ENCODE measurements at places on chromosomes 1 and 21. TPM values are rescaled to one million over a fixed set of nuclear protein-coding genes. Genes with fewer than 3 reads are reported as not detected.

Gene S100A2
- total RNA-seq: 12.9 TPM

Gene NUF2
- 23.7 TPM for total RNA-seq

Gene CELA2B
- total RNA-seq: not detected

Gene TMIGD3
- total RNA-seq: not detected

Gene CFHR5
- not detected for total RNA-seq

Gene PAQR7
- total RNA-seq: 18.4 TPM

GRCh38 chr1:82177192-82177591 lies 376.5 kb downstream of the ADGRL2 start:
- H3K4me1 ChIP-seq: no peaks in the 10 kb centered on the region
- no peak overlapping the region for H3K27ac ChIP-seq
- no peaks in the 10 kb centered on the region for H3K36me3 ChIP-seq

GRCh38 chr1:245541369-245541768 lies 386.6 kb downstream of the KIF26B start:
- peaks cover 6% of the 10 kb centered on the region for H3K36me3 ChIP-seq
- H3K27ac ChIP-seq: no peak overlapping the region
- no peak overlapping the region for H3K4me3 ChIP-seq
- peaks cover 5% of the 10 kb centered on the region for H3K27me3 ChIP-seq
- DNase-seq: no peak

- no peak for DNase-seq
- no peak overlapping the region for H3K27ac ChIP-seq
- H3K4me3 ChIP-seq: no peak overlapping the region
- peaks cover 24% of the 10 kb centered on the region for H3K27me3 ChIP-seq
Observed at GRCh38 chr1:161274874-161275273, 16.3 kb downstream of the PCP4L1 start.

- no peak for DNase-seq
- H3K4me3 ChIP-seq: no peak overlapping the region
- H3K27ac ChIP-seq: no peak overlapping the region
- no peaks in the 10 kb centered on the region for H3K36me3 ChIP-seq
- no peaks in the 10 kb centered on the region for H3K4me1 ChIP-seq
- peaks cover 5% of the 10 kb centered on the region for H3K27me3 ChIP-seq
Observed at GRCh38 chr21:41232013-41232412, 64.1 kb downstream of the BACE2 start.

DNA sequence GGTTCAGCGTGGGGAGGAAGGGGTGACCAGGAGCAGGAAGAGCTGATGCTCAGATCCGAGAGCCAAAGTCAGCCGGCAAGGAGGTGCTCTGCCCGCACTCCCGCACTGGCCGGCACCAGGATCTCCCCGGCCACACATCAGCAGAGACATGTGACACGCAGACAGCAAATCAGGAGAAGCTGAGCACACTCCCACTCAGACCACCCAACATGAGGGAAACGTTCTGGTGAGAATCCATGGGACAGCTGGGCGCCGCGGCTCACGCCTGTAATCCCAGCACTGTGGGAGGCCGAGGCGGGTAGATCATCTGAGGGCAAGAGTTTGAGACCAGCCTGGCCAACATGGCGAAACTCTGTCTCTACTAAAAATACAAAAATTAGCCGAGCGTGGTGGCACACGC lies 18.6 kb upstream of the PTTG1IP start:
- H3K4me1 ChIP-seq: no peaks in the 10 kb centered on the region
- H3K36me3 ChIP-seq: no peaks in the 10 kb centered on the region
- no peak for DNase-seq
- H3K27ac ChIP-seq: no peak overlapping the region
- no peak overlapping the region for H3K4me3 ChIP-seq
- peaks cover 18% of the 10 kb centered on the region for H3K27me3 ChIP-seq

DNA sequence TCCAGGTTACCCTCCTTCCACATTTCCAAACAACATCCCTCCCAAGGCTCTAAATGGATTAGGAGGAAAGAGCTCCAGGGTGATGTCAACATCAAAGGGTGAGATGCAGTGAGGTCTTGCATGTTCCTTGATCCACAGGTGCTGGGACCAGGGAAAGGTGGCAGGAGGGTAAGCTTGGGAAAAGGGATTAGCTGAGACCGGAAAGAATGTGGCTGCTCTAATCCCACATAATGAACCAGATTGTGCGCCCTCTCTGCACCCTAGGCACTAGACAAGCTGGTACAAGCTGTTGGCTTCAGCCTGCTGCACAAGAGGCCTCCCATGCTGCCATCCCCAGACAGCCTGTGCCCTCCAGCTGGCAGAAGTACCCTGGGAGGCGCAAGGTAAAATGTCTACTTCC lies 34.9 kb downstream of the PLXNA2 start:
- no peak for DNase-seq
- H3K27ac ChIP-seq: no peak overlapping the region

- peaks cover 11% of the 10 kb centered on the region for H3K36me3 ChIP-seq
- H3K27ac ChIP-seq: peak overlapping the region; percentile 100
- peaks cover 63% of the 10 kb centered on the region for H3K4me1 ChIP-seq
- peaks cover 12% of the 10 kb centered on the region for H3K27me3 ChIP-seq
- peak overlapping the region; percentile 97 for H3K4me3 ChIP-seq
Observed at GRCh38 chr1:113931451-113931851, 2.3 kb downstream of the HIPK1 start.

GRCh38 chr1:28073867-28074266 lies 14.5 kb downstream of the EYA3 start:
- peaks cover 5% of the 10 kb centered on the region for H3K36me3 ChIP-seq
- no peak for DNase-seq
- no peak overlapping the region for H3K27ac ChIP-seq
- H3K4me3 ChIP-seq: no peak overlapping the region

- no peak overlapping the region for H3K4me3 ChIP-seq
- DNase-seq: no peak
- H3K27ac ChIP-seq: no peak overlapping the region
- H3K36me3 ChIP-seq: no peaks in the 10 kb centered on the region
Observed at GRCh38 chr1:167678422-167678821, 43.4 kb upstream of the MPZL1 start.

DNA sequence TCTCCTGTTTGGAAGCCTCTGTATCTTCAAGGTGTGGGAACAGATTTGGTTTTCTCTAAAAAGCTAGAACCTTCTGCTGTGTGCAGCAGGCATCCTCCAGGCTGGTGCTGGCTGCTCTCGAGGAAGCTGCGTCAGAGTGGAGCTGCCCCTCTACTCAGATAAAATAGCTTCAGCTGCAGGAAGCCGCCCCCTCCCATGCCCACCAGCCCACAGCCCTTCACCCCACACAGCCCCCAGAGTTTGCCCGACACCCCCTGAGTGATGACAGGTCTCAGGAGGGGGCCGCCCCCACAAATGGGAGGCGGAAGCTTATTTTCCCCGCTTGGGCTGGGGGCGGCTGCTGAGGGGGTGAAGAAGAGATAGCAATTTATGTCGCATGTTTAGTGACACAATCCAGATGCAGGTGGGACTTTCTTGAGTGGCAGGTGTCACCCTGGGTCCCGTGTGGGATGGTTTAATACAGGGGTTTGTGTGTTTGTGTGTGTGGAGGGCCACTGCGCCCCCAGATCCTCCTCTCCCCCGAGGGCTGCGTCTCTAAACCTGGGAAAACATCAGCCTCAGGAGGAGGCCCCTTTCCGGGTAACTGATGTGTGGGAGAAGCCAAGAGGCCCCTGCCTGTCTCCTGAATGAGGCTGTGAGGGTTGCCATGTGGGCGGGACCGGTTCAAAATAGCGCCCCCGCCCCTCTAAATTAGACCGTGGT lies 55.4 kb downstream of the STUM start:
- peak overlapping the region; percentile 81 for H3K4me3 ChIP-seq
- peaks cover 13% of the 10 kb centered on the region for H3K27me3 ChIP-seq
- no peak overlapping the region for H3K27ac ChIP-seq
- no peak for DNase-seq
- H3K4me1 ChIP-seq: peaks cover 35% of the 10 kb centered on the region

GRCh38 chr1:48704736-48705135 lies 72.0 kb downstream of the BEND5 start:
- H3K4me3 ChIP-seq: no peak overlapping the region
- H3K27ac ChIP-seq: no peak overlapping the region
- no peaks in the 10 kb centered on the region for H3K4me1 ChIP-seq

DNA sequence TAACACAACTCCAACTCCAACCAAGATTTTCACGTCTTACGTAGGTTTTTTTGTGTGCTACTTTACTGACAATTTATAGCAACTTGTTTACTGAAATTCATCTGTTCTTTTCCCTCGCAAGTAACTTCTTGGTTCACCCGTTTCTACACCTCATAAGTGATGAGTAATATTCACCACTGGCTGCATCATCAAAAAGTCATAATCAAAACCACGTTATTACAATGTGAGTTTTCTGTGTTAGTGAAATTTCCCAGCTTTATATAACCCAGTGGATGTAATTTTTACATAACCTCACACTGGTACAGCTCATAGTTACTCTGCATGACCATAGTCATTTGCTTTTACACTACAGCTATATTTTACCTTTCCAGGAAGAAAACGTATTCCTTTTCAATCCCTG lies 401.1 kb upstream of the LYPLAL1 start:
- DNase-seq: peak; percentile 24
- no peak overlapping the region for H3K27ac ChIP-seq
- H3K36me3 ChIP-seq: no peaks in the 10 kb centered on the region
- H3K4me3 ChIP-seq: no peak overlapping the region
- peaks cover 9% of the 10 kb centered on the region for H3K4me1 ChIP-seq

DNA sequence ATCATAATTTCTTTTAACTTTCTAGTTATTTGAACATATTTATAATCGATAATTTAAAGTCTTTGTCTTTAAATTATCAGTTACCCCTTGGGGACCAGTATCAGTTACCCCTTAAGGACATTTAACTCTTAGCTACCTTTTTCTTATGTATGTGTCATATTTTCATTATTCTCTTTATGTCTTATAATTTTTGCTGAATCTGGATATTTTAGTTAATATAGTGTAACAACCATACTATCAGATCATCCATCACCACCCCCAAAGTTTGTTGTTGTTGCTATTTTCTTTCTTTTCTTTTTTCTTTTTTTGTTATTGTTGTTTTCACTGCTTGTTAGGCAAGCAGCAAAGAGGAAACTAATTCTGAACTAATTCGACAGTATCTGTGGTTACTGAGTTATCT lies 57.0 kb upstream of the TNFSF18 start:
- H3K27me3 ChIP-seq: no peaks in the 10 kb centered on the region
- no peak overlapping the region for H3K4me3 ChIP-seq
- no peak overlapping the region for H3K27ac ChIP-seq
- DNase-seq: no peak

GRCh38 chr1:155210314-155211104 lies 2.0 kb downstream of the MTX1 start:
- no peak for DNase-seq
- H3K4me3 ChIP-seq: peak overlapping the region; percentile 94
- peaks cover 4% of the 10 kb centered on the region for H3K36me3 ChIP-seq
- peak overlapping the region; percentile 99 for H3K27ac ChIP-seq
- peaks cover 35% of the 10 kb centered on the region for H3K4me1 ChIP-seq

DNA sequence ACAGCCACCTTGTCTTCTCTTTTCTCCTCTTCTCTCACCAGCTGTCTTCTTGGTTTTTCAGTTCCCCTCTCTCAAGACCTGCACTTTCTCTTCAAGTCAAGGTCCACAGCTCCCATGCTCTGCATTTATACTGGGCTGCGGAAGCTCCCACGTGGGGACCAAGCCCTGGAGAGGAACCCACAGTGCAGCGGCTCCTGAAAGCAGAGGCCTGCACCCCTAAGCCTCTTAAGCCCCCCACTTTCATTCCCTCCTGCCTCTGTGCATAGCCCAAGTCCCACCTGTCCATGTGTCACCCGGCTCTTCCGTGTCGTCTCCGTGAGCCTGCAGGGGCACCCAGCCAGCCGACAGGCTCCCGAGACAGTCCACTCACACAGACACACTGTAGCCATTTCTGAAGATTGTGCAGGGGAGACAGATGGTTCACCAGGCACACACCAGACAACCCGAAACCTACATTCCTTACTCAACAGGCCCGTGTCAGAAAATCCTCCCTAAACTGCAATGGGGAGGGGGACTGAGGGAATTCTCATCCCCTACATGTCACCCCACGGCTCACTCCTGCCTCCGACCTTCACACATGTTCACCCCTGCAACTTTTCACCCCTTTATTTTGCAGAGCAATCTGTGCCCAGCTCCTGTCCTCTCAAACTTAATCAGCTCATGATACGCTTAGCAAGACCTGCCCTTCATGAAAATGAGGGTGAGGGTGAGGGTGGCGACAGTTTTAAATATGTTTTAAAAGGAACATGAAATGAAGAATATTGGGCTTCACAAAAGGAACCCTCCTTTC lies 6.3 kb downstream of the MX2 start:
- no peak overlapping the region for H3K4me3 ChIP-seq
- H3K4me1 ChIP-seq: peaks cover 2% of the 10 kb centered on the region
- H3K27ac ChIP-seq: no peak overlapping the region
- peaks cover 24% of the 10 kb centered on the region for H3K27me3 ChIP-seq

DNA sequence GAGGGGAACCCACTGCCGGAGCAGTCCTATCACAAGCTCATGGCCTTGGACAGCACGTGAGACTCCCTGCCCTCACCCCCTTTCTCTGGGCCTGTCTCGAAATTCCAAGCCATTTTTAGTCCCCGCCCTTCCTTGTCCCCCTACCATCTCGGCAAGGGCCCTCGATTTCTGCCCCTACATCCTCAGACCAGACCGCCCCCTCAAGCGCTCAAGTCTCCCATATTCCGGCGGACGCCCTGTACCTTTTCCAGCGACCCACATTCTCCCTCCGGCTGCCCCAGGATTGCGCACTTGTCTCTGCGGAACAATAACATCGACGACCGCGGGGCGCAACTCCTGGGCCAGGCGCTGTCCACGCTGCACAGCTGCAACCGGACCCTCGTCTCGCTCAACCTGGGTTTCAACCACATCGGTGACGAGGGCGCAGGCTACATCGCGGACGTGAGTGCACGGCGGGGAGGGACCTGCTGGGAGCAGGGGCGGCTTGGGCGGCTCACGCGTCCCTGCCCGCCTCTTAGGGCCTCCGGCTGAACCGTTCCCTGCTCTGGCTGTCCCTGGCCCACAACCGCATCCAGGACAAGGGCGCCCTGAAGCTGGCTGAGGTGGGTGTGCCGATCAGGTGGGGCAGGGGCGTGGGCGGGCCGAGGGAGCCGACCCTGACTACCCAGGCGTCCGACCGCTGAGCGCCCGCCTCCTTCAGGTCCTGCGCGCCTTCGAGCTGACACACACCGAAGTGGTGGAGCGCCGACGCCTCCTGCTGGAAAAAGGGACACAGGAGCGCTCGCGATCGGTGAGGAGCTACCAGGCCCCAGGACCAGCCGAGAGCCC lies 7.0 kb downstream of the LRRC71 start:
- peaks cover 40% of the 10 kb centered on the region for H3K4me1 ChIP-seq
- H3K36me3 ChIP-seq: no peaks in the 10 kb centered on the region
- peak; percentile 64 for DNase-seq
- peak overlapping the region; percentile 64 for H3K4me3 ChIP-seq

DNA sequence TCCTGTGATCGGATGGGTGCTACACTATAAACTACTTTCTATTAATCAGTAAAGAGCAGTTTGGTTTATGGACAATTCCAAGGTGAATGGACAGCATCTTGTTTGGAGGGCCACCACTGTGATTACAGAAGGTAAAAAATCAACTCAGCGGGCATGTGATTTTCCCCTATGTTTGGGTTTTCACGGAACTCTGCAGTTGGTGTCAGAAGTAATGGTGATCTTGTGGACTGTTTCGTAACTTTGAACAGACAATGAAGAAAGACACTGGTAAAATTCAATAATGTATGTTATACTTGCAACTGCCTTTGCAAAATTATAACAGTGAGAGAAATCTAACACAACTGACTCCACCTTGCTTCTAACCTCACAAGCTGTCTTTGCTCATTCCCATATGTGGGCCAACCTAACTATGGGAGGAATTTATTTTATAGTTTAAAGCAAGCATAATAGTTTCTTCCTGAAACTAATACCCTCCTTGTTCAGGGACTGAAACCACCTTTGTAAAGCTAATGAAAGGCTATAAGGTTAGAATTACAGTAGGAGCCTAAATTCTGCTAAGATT lies 53.2 kb downstream of the TRIM33 start:
- H3K36me3 ChIP-seq: peaks cover 64% of the 10 kb centered on the region
- H3K27ac ChIP-seq: peak overlapping the region; percentile 83
- H3K4me3 ChIP-seq: no peak overlapping the region
- no peaks in the 10 kb centered on the region for H3K27me3 ChIP-seq
- DNase-seq: peak; percentile 3
- H3K4me1 ChIP-seq: peaks cover 35% of the 10 kb centered on the region

All from HFFc6 (cell line).